HFFc6 (cell line): ENCODE measurements at places on chromosomes 13 and 19. TPM values are rescaled to one million over a fixed set of nuclear protein-coding genes. Genes with fewer than 3 reads are reported as not detected.

DNA sequence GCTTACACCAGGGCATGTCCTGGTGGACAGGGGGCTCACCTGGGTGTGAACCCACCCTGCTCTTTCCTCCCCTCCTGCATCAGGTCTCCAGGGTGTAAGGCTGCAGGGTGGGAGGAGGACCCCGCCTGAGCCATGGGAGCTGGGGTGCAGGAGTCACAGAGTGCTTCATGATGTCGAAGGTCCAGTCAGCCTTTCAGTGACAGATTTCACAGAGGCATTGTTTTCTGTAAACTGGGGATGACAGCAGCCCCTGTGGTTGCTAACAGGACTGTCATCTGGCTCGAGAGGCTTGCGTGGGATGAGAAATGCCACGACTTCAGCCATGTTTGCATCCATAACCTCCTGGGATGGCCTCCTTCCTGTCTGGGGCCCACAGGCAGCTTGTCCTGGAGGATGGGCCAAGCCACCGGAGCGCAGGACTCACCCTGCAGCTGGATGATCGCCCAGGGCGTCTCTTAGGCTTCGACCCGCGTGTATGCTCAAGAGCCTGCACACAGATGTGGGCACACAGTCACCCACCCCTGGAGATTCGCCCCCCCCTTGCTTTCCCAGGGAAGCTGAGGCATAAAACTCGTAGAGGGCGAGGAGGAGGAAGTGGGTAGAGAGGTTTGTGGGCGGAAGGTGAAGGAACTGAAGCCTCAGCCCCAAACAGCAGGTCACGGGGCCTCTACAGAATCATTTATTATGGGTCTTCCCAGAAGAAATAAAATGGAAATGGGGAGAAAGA is 4.9 kb downstream of the NANOS3 start:
- DNase-seq, result peak; percentile 38

- peak; percentile 62 for DNase-seq
Observed at GRCh38 chr13:73656863-73657262, 477.3 kb downstream of the KLF12 start.

GRCh38 chr13:97574926-97575325 is 141.0 kb downstream of the RAP2A start:
- peak; percentile 39 for DNase-seq

- DNase-seq, result no peak
Observed at GRCh38 chr13:109899316-109899715, 112.9 kb upstream of the IRS2 start.

DNA sequence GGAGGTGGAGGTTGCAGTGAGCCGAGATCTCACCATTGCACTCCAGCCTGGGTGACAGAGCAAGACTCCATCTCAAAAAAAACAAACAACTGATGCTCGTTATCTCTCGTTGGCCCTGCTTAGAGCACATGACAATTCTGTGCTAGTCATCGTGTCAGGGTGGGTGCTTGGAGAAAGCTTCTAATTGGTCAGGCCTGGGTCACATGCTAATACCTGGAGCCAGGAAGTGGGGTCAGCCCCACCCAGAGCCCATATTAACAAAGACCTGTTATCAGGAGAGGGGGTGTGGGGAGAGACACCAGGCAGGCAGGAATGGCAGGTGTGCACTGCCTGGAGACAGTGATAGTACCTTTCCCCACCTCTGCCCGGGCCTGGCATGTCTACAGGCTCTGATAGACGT is 84.9 kb downstream of the DPF1 start:
- DNase-seq, result no peak

GRCh38 chr19:17522988-17523872 is 11.8 kb downstream of the PGLS start:
- DNase-seq, result no peak

DNA sequence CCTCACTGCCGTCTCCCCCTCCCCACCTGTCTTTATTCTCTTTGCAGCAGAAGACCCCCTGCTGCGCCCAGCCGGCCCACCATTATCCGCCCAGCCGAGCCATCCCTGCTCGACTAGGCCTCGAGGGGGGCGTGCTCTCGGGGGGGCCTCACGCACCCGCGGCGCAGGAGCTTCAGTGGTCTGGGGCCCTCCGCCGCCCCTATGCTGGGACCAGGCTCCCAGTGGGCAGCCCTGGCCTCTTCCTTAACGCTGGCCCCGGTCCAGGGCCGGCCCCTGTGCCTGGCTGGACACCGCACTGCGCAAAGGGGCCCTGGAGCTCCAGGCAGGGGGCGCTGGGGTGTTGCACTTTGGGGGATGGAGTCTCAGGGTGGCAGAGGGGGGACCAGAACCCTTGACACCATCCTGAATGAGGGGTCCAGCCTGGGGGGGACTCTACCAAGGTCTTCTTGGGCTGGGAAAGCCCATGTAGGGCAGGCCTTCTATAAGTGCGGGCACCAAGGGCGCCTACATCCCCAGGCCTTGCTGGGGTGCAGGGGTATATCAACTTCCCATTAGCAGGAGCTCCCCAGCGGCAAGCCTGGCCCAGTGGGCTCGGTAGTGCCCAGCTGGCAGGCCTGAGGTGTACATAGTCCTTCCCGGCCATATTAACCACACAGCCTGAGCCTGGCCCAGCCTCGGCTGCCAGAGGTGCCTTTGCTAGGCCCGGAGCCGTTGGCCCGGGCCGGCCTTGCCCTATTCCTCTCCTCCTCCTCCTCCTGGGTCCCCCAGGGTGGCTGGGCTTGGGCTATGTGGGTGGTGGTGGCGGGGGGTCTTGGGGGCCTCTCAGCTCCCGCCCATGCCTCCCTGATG is 4.9 kb downstream of the TMED1 start:
- DNase-seq, result no peak

DNA sequence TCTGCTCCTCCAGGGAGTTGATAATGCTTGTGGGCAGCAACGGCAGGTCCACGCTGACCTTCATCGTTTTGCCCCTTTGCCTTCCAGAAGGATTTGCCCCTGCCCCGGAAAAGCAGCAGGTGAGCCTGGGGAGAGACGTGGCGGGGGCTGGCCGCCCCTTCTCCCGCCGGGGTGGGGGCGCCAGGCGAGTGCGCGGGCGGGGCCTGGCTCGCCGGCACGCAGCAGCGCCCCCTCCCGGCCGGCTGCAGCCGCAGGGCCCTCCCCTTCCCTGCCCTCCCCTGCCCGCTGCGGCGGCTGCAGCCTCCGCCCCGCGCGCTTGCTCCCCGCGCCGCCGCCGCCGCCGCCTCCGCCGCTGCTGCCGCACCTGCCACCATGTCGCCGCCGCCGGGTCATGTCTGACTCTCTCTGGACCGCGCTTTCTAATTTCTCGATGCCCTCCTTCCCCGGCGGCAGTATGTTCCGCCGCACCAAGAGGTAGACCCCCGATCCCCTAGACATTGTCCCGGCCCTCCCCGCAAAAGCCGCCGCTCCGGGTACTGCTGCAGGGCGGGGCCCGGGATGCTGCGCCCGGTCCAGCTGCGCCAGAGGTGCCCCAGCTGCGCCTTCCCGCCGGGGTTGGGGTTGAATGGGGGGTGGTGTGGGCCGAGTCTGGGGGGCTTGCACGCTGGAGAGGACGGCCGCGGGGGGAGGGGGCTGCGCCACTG is at the start of gene MAST1:
TSS of gene MAST1 (plus strand) at position 334 of the 704 bp plus-strand sequence. CDS start at position 392, 58 bp downstream.
- no peak for DNase-seq

GRCh38 chr19:54616821-54617560 is 13.3 kb upstream of the LILRB1 start:
- no peak for DNase-seq

DNA sequence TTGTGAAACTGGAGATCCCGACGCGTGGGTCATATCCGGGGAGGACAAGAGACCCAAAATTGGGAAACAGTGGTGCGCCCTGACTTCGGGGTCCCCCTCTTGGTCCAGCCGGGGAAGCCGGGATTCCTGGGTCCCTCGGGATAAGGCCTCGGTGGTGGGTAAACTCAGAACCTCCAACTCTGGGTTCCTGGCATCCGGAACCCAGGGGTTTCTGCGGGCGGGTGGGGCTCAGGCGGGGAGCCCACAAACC is 688 bp downstream of the ZFP36 start:
- no peak for DNase-seq

DNA sequence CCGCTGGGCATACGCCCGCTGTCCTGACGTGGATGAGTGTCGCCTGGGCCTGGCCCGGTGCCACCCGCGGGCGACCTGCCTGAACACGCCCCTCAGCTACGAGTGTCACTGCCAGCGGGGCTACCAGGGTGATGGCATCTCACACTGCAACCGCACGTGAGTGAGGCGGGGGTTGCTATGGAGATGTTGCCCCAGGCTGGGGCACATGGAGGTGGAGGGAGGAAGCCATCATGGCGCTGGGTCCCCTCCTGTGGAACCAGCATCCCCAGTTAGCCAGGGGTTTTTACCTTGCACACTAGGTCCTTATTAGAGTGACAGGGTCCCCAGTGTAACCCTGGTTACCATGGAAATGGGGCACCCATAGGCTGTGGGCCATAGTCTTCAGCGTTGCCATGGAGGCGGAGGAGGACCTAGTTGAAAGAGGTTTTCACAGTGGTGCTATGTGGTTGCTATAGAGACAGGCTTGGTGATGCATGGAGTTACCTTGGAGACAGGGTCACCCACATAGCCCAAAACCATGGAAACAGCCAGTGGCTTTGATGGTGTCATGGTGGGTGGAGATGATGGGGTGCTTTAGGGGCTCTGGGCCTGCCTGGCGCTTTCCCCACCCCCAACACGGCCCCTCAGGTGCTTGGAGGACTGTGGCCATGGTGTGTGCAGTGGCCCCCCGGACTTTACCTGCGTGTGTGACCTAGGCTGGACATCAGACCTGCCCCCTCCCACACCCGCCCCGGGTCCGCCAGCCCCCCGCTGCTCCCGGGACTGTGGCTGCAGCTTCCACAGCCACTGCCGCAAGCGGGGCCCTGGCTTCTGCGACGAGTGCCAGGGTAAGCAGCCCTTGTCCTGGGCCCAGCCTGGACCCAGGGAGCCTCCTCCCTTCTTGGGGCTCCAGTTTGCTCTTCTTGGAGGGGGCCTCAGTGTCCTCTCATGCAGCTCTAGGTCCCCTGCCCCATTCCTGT is 27.1 kb downstream of the MEGF8 start:
- DNase-seq, result peak; percentile 45

GRCh38 chr13:38350114-38350617 is 515 bp downstream of the UFM1 start:
- peak; percentile 20 for DNase-seq

DNA sequence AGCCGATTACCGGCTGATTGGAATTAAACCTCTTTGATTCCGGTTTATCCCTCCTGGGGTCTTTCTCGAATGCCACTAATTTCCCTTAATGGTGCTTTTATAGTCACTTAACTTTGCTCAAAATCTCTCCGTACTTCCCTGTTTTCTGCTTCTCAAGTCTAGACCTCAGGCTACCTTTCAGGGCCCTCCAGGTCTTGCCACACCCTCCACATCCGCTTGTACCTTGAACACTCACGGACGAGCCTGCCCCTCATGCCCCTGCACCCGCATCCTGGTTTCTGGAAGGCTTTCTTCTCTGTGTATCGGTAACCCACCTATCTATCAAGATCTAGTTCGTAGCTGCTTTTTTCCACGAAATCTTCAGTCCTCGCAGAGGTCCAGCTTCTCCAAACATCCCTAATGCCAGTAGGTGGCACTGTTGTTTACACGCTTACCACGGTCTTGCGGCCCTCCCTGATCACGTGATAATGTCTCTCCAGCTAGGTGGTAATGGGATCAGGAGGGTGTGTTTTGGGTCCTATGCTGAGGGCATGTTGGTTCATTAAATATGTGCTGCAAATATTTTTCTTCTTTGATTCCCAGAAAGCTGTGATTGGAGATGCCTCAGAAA is 13.8 kb downstream of the ATP12A start:
- peak; percentile 42 for DNase-seq

DNA sequence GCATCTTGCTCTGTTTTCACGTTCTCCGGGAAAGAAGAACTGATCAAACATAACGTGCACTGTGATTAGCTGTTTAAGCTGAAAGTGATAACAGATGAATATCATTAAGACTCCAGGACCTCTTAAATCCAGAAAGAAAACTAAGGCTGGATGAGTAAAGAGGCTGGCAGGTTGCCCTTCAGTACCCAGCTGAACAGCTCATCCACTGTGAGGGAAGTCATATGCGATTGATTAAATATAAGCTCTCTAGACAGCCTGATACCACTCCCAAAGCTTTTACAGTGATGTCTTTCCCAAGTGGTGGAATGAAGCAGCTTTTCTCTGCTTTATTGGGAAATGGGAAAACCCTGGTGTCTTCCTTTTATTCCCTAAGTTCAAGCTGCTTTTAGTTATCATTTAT is 116.9 kb downstream of the EFNB2 start:
- peak; percentile 65 for DNase-seq

DNA sequence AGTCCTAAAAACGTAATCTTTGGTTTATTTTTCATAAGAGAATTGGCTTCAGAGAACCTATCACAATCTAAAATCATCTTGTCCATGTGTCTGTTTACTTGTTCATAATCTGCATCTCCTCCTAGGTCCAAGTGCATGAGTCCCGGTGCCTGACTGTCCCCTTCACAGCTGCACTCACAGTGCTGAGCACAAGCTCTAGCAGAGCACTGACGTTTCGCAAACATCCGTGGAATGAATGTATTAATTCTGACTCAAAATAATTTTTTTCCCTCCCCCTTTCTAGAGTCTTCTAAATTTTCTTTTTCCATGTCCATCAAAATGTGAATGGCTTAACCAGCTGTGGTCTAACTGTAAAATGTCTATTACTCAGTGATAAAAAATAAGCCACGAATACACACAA is 245.5 kb upstream of the TSHZ3 start:
- DNase-seq, result no peak

DNA sequence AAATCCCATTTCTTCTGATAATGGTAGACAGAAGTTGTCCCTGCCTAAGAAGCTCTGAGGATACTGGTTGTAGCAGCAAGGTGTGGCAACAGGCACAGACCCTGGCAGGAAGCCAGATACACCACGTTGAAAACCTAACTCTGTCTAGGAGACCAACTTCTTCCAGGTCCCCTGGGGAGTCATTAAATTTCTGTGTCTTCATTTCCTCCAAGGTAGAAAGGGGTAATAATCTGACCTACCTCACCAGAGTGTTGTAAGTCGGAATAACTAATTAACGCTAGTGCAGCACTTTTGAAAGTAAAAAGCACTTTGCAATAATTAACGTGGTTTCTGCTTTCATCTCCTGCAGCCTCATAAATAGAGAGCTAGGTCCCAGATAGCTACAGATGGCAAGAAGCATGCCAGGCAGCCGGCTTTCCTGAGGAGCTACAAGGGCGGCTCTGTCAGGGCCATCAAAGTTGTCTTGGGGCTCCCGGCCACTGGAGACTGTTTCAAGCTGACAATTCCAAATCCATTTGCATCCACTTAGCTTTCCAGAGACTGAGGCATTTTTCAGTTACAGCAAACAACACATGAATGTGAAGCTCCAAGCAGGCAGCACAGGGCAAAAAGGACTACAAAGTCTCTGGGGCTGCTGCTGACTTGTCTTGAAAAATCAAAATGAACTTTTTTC is 176.2 kb downstream of the FOXO1 start:
- no peak for DNase-seq

The PGLYRP1 gene
- total RNA-seq, result not detected in 3 replicates

The STXBP2 gene
- 1.8 to 6.1 TPM (median 2.3 TPM) in 3 replicates for total RNA-seq

The PRTN3 gene
- total RNA-seq, result not detected in 3 replicates

The PNMA8B gene
- 0.07 to 0.27 TPM in 2 of 3 replicates, not detected in the other for total RNA-seq

The SIGLEC8 gene
- total RNA-seq, result not detected in 3 replicates

The SAMD4B gene
- total RNA-seq, result 120 to 126 TPM (median 121 TPM) in 3 replicates

The ADAMTSL5 gene
- 14.9 to 20.5 TPM (median 16.3 TPM) in 3 replicates for total RNA-seq

The LIM2 gene
- total RNA-seq, result not detected in 2 replicates
